Fibroblast of the aortic adventitia (primary cell): ENCODE measurements at places on chromosomes 12 and 14.

DNA sequence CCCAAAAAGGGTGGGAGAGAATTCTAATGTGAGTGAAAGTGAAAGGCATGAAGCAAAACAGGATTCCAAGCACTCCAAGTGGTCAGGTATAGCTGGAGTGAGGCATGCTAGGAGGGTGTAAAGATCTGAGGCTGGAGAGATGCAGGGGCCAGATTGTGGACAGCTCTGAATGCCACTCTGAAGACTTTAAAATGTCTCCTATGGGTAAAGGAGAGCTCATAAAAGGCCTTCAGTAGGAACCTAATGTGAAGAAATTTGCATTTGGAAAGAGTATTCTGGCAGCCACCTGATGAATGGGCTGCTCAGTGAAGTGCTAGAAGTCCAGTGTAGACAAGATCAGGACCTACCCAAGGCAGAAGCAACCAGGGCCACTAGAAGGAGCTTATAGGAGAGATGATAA lies 68.9 kb downstream of the DNAI7 start:
- no peak for DNase-seq

DNA sequence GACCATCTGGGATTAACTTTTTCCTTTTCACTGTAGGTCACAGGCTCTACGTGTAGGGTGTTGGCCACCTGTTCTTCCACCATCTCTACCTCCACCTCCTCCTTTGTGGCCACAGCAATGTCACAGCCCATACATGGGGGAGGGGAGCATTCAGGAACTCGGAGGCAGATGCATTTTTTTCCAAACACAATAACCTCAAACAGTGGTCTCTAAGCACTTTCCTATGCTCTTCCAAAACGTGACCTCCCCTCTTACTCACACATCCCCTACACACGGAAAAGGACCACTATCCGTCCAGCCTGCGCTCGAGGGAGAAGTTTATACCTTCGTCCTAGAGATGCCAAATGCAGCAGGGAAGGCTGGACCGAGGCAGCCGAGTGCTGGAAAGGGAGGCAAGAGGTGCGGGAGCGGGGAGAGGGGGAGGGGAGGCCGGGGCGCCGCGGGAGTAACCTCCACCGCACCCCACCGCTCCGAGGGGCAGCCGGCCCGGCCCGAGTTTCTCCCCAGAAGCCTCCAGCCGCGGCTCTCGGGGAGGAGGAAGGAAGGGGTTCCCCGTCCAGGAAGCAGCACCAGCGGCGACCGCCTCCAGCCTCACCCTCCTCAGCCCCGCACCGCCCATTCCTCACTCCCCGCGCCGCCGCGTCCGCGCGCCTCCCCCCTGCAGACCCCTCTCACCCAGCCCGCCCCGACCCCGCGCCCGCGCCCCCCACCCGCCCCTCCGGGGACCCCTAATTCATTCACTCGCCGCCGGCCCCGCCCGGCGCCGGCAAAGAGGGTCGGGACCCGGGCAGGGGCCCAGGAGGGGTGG lies 594 bp downstream of the KRAS start:
- no peak for DNase-seq

DNA sequence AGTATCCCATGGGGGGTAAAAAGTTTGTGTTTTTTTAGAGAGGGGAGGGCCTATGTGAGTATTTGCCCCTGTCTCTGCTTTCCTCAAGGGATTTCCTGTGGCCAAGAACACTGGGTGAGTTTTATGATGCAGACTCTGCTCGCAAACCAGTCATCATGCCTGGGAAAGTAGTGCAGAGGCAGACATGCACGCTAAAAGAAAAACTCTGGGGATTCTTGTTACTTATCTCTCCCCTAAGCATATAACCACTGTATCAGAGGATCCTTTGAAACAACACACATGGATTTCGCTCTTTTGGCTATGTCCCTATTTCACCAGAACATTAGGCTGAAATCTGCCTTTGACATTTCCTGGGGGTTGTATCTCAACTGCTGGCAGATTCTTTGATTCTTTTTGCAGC lies 1845.8 kb upstream of the SEL1L start:
- DNase-seq = no peak

GRCh38 chr12:125919856-125920470 lies 854.7 kb downstream of the AACS start:
- no peak for DNase-seq

DNA sequence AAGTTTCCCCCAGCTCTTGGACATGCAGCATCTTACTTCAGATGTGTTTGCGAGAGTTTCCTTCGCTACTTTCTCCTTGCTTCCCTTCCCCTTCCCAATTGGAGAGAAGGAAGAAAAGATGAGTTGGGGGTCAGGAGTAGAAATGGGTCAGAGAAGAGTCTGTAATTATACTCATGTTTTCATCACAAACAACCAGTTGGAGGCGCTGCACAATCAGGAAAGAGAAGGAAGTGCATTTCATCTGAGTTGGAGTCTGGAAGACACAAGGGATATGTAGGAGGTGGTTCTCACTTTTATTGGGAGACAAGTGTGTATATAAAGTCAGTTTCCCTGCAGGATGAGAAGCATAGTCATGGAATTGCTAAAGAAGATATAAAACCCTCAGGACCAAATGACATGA lies 31.3 kb upstream of the VSX2 start:
- no peak for DNase-seq

DNA sequence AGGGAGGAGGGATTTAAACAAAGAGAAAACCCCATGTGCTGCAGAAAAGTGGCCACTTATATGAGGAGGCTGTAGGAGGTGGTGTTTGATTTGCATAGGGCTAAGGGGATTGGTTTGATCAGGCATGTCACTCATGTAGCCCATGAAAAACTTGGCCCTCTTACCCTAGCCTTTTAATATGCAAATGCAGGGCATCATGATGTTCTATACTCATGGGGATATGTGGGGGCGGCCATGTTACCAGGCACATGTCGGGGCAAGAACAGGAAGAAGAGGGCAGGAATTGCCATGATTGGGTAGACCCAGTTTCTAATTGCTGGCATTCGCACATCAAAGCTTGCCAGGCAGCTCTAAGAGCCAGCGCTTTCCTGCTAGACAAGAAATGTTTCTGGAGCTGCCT lies 28.8 kb downstream of the KLRK1 start:
- DNase-seq = no peak

GRCh38 chr12:754473-754820 lies 2.1 kb downstream of the WNK1 start:
- DNase-seq = peak; percentile 27

DNA sequence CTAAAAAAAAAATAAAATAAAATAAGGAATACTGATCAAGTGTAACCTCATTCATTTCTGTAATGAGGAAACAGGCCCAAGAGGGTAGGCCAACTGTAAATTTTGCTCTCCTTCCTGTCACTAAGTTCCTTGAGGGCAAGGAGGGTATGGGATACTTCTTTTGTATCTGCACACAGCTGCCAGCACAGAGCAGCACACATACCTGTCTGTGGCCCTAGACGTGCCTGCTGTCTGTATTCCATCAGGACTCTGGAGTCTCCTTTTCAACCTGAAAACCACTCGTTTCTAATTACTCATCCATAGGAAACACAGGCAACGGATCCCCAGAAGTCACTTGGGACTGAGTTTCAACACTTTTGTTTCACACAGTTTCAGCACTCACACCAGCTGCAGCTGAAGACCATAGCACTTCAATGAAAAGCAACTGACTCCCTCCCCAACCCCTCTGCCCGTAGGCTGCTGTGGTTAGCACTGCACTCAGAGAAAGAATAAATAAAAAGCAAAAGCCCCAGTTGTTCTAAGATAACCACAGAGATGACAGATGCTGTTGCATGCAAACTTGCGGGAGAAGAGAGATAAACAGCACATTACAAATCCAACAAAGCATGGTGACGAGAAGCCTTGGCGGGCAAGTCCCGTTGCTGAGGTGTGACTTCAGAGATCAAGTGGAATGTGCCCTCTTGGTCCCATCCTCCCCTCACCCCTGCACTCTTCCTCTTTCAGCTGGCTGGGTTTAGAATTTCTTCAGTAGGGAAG lies 24.9 kb downstream of the CRACR2A start:
- DNase-seq = peak; percentile 20

DNA sequence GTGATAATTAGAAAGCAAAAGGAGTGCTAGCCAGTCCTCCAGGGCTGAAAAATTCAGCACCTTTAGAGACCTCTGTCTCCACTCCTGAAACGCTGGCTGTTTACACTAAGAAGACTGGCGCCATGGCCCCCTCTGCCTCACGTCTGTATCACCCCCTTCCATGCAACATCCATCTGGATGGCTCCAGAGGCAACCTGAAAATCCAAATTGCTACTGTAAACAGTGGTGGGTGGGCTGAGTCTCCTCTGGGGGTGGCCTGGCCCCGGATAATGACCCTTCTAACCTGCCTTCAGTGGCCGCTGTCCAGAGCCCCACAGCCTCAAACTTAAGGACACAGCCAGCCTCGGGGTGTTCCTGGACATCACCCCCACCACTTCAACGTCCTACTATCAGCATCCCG lies 1.4 kb downstream of the PRKD1 start:
- DNase-seq = no peak

DNA sequence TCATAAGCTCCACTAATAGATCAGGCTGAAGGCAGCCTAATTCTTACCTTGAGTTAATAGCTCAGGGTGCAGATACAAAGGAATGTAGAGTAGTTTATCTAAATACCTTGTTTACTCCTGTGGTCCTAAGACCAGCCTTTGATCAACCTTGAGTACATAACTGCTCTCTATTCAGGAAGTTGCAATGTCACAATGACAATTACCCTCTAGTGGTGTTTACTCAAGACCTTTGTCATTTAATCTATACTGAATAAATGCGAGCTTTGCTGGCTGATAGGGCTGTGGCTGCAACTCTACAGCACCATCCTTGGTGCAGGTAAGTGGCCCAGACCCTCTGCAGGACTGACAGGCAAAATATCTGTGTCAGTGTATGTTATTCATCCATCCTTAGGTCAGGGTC lies 282.7 kb downstream of the ATXN7L3B start:
- DNase-seq = no peak

GRCh38 chr12:6057700-6058099 lies 66.8 kb downstream of the VWF start:
- no peak for DNase-seq

- peak; percentile 70 for DNase-seq
Observed at GRCh38 chr12:94832780-94833681, 170.5 kb downstream of the NDUFA12 start.

DNA sequence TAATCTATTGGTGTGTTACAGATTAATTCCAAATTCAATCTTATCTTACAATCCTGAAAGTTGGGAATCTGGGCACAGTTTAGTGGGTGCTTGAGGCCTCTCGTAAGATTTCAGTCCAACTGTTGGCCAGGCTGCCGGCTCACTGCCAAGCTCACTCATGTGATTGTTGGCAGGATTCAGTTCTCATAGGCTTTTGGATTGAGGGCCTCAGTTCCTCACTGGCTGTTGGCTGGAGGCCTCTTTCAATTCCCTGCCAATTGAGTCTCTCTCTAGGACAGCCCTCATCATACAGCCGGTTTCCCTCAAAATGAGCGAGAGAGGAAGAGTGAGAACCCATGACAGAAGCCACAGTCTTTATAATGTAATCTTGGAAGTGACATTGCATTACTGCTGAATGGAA lies 123.5 kb upstream of the FBXO33 start:
- DNase-seq = no peak

DNA sequence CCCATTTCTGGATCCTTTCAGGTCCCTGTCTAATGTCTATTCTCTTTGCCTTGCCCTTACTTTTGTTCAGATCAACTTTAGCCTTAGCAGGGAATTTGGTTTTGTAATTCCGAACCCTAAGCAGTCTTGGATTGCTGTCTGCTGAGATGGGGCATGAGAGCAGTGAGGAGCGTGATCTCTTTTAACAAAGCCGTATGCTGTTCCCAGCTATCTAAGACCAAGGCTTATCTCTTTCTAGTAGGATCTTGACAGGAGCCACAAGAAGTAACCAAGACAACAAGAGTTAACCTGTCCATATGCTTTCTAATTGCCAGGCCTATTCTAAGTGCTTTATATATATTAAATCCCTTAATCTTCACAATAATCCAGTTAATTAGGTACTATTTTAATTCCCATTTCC lies 4.5 kb upstream of the DHRS7 start:
- DNase-seq = no peak

- peak; percentile 80 for DNase-seq
Observed at GRCh38 chr12:75635606-75636444, 124.4 kb upstream of the KRR1 start.

DNA sequence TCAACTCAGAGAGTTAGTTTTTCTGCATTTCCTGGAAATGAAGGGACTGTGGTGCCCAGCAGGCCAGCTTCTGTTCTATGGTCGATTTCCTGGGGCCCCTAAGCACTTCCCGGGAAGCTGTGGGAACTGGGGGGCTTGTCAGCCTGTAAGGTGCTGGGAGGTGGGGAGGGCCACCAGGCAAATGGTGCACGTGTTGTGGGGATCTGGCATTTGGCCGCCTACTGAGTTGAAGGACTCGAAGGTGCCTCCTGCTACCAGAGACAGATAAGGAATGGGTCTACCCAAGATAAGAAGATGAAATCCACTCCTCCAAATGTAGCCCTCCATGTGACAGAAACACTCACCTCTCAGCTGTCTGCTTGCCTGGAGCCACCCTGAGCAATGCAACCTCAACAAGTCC lies 341.7 kb downstream of the DPF3 start:
- DNase-seq = no peak

DNA sequence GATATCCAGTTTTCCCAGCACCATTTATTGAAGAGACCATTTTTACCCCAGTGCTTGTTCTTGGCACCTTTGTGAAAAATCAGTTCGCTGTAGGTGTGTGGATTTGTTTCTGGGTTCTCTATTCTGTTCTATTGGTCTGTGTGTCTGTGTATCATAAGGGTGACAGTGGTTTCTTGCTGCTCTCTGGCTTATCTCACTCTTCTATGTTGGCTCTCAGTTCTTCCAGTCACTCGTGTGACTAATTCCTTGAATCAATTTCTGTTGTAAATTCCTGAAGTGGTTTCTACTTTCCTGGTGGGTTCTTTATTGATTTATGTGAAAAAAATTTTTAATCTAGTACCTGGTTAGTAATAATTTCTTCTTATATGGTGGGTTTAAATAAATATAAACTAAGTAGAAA lies 58.3 kb downstream of the OTOGL start:
- peak; percentile 47 for DNase-seq

- peak; percentile 87 for DNase-seq
Observed at GRCh38 chr12:128823916-128824839, at the start of gene SLC15A4. Gene SLC15A4, minus strand, starts transcription at chr12:128823958. Its CDS starts 15 bp downstream, at chr12:128823943.

GRCh38 chr12:29725587-29726320 lies 58.0 kb downstream of the TMTC1 start:
- peak; percentile 78 for DNase-seq

GRCh38 chr12:56128670-56129205 lies 671 bp downstream of the ESYT1 start:
- peak; percentile 31 for DNase-seq

GRCh38 chr12:69575346-69575745 lies 9.9 kb upstream of the CCT2 start:
- DNase-seq = no peak

GRCh38 chr12:6956021-6956727 lies 5.0 kb downstream of the PTPN6 start:
- DNase-seq = no peak

- DNase-seq = peak; percentile 71
Observed at GRCh38 chr12:22083167-22083566, 37.1 kb downstream of the CMAS start.
